NK-92 treated with Interleukin-12 subunit alpha and Interleukin-12 subunit beta, amount 100 ng/mL, for 24 hours (cell line): ENCODE measurements at places on chromosomes 3 and 15.

DNA sequence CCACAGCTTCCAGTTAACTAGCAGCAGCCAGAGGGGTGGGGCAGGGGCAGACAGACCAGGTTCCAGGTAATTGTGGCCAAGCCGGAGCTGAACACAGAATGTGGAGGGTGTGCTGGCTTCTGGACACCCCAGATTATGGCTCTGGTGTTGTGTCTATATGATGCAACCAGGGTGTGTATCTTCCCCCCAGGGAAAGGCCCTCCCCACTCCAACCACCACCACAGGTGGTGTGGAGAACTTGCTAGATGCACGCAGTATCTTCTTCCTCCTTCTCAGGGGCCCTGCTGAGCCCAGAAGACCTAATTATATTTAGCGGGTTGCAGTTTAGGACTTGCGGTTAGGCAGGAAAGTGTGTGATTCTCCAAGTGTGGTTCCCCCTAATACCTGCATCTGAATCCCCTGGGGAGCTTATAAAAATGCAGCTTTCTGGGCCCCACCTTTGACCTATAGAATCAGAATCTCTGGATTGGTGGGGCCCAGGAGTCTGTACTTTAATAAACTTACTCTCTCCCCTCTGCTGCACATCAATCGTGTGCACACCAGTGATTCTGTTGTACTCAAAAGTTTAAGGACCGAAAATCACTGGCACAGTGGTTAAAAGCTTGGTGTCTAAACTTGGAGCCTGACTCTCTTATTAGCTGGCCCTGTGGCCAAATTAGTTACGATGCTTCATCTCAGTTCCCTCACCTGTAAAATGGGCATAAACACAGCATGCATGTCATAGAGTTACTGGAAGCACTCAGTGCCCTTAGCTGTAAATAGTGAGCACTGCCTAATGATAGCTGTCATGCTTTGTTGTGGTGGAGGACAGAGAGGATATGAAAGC lies 379.1 kb upstream of the PROK2 start:
- DNase-seq, result no peak

DNA sequence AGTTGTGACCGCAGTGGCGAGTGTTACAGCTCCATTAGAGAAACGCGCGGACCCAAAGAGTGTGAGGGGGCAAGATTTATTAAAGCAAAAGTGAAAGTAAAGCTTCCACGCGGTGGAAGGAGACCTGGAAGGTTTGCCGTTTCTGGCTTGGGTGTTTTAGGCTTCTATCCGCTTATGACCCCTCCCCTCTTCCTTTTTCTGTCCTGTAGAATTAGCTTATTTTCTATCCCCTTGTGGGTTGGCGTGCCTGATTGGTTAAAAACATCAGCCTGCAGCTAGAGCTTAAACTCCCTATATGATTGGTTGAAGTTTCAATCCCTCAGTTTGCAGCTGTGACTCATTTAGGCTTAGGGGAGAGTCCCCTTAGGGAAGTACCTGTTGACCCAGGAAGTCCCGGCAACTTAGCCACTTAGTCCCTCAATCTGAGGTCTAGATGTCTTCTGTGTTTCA lies 39.6 kb downstream of the C3orf38 start:
- DNase-seq, result no peak

DNA sequence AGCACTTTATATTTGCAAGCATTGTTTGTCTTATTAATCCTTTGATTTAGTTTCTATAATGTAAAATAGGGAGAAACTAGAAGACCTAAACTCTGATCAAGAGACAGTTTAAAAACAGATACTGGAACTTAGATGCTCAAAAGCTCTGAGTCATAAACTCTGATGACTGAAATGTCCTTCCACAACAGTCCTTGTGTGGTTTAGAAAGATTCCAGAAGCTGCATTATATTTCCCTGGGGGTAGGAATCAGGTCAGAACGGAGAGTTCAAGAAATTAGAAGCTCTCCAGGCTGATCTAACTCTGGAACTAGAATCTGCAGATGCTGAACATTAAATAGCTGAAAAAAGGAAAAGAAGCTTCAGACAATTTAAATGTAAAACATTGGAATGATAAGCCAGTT lies 18.3 kb upstream of the ONECUT1 start:
- no peak for DNase-seq

- no peak for DNase-seq
These were observed 22.2 kb downstream of the SUCNR1 start for GRCh38 chr3:151895478-151896241.

DNA sequence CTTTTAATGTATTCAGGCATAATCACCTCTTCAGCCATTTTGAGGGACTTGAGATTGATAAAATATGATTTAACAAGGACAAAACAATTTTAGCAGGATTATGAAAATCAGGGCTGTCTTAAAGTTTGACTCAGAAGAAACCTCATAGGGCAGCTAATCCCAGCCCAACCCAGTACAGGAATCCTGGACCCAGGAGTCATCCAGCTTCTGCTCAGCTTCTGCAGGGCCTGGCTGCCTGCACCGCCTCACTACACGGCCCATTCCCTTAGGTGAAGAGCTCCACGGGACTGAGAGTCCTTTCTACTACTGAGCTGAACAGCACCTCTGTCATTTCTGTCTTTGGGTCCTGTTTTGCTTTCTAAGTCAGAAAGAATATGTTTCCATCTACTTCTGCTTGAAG lies 37.5 kb downstream of the ARHGAP31 start:
- no peak for DNase-seq

GRCh38 chr3:69451594-69451993 lies 65.7 kb upstream of the FRMD4B start:
- DNase-seq, result no peak

- DNase-seq, result no peak
These were observed 511.3 kb downstream of the EDEM1 start for GRCh38 chr3:5698851-5699250.

DNA sequence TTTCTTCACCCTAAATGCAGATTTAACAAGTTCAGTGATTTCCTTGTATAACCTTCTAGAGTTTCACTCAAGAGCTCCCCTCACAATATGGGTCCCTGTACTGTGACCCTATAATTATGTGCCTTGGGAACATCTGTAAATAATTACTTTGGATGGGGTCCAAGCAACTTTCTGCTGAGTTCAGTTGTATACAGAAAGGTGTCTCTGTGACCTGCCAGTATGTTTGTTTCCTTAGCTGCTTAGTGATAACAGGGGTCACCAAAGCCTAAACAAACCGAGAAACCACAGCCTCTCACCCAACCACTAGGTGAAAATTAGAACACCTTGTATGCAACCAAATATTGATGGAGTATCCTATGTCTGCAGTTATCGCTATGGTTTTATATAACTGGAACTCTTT lies 29.8 kb upstream of the SLC25A36 start:
- no peak for DNase-seq

- no peak for DNase-seq
These were observed 150.9 kb upstream of the ATP10A start for GRCh38 chr15:26013981-26014380.

- no peak for DNase-seq
These were observed 85.0 kb upstream of the UBP1 start for GRCh38 chr3:33525232-33525631.

DNA sequence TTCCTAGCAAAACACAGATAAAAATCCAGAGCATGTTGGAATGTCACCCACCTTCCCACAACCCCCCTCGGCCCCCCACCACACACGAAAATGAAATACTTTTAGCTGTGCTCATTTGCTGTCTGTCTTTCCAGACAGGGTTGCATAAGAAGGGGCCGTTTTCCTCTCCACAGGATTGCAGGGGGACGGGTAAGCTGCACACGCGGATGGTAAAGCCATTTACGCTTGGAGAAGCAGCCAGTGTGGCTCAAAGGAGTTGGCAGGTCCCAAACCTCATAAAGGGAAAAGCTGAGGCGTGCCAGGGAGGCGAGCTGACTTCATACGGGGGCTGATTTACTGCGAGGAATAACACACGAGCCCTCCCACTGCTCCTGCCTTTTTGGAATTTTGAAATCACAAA lies 47.4 kb upstream of the ITGA11 start:
- no peak for DNase-seq

- DNase-seq, result no peak
These were observed 43.0 kb downstream of the SAXO2 start for GRCh38 chr15:82305621-82306048.

- DNase-seq, result no peak
These were observed 412.9 kb upstream of the RGMA start for GRCh38 chr15:93501946-93502345.

- DNase-seq, result no peak
These were observed 450.4 kb downstream of the UNC13C start for GRCh38 chr15:54428596-54428995.

DNA sequence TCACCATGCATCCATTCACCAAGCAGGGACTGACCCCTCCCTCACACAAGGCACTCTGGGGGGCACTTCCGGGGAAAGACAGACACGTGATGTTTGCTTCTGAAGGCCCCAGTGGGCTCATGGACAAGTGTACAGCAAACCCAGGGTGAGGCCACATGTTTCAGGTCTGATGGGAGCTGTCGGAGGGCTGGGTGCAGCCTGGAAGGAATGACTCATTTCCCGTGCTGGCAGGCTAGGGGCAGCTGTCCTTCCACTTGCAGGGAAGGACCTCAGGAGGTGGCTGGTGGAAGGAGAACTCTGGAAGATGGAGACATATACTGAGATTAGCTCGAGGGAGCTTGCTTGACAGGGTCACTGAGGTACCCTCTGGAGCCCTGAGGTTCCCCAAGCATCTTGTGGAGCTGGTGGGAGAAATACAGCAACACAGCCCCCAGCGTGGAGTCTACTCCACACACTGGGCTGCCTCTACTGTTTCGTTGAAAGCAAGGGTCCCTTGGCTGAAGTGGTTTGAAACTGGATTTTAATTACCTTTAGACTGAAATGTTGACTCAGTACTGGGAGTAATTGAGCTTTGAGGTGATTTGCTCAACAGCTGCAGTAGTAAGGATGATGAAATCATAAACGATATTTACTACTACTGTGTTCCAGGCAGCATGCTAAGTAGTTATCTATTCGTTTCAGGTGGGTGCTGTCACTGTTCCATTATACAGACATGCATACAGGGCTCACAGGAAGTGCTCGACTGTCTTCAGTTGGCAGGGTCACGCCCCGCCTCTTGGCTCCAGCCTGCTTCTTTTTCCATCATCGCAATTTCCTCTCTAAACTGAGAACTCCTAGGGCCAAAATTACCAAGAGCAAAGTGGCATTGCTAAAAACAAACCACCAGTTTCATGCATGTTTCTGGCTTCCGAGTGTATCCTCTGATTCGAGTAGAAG lies 230.4 kb downstream of the ADAMTS17 start:
- DNase-seq, result peak; percentile 11

DNA sequence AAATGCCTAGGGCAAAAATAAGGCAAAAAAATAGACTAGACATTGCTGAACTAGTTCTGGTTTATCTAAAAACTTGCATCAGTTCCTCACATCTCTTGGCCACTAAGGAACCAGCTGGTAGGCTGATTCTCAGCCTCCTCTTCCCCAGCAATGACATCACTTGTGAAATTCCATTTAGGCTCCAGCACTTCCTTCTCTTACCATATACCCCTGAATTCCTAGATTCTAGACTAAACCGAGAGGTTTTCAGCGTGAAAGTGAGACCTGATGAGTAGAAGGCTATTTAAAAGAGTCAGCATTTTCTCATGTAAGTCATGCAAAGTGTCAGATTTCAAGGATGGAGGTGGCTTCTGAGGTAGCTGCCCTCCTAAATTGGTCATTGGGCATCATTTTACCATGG lies 247.1 kb upstream of the CDIN1 start:
- no peak for DNase-seq

DNA sequence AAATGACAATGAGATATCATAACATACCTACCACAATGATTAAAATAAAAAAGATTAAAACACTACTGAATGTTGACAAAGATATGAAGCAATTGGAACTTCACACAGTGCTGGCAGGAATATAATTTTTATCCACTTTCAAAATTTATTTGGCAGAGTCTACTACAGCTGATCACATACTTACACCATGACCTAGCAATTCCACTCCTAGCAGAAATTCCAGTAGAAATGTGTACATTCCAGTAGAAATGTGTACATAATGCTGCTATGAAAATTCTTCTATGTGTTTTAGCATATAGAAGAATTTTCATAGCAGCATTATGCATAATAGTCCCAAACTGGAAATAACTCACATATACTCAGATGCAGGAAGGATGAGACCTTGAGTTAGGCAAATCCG lies 43.5 kb downstream of the IFT57 start:
- DNase-seq, result no peak

DNA sequence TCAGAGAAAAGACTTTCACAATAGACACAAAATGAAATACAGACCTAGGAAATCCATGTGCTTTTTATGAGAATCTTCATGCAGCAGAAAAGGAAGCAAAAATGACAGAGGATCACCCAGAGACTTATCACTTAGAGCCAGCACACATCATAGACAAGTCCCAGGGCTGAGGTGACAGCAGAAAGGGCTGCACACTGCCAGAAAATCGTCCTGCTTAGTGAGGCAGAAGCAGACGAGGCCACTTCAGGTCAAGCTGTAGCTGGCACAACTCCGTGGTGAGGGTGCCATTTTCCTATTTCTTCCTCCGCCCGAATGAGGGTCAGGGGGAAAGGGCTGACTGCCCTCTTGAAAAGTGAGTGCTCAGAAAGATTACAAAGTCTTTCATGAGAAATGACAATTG lies 95.9 kb upstream of the TNIK start:
- DNase-seq, result no peak

- no peak for DNase-seq
These were observed 3.3 kb downstream of the CRYGS start for GRCh38 chr3:186540835-186541226.
